ENCODE measurements at places on chromosomes 12 and 14.

DNA sequence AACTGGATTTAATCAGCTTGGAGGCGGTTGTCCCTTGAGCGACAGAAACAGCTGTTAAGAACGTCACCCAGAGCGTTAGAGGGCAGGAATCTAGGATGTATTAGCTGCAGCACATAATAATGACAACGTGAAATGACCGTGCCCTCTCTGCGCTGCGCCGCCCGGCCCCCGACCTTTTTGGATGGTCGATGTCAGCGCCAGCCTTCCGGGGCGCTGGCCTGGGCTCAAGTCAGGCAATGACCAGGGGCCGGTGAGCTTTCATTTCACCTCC is 427 bp upstream of the TMEM120B start:
- peak; percentile 62 for DNase-seq

GRCh38 chr14:104139460-104140212 is 1.2 kb downstream of the KIF26A start:
- no peak for DNase-seq

- no peak for DNase-seq
Measured at GRCh38 chr12:103431950-103432349, 63.8 kb downstream of the C12orf42 start.

- no peak for DNase-seq
Measured at GRCh38 chr12:80877721-80878265, 59.9 kb downstream of the LIN7A start.

DNA sequence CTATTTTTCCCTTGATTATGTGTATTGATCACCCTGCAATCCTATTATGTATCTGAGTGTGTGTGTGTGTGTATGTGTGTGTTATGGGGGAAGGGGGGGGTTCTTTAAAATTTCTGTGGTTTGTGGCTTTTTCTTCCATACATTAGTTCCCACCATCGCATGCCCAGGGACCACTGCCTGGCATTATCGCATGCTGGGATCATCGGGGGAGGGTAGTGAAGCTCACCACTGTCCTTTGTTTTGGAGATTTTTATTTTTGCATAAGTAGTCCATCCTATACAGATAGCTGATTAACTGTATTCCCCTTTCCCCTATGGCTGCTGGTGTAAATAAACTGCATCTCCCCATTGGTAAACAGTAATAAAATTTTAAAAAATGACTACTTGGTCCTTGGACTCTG is 3.4 kb downstream of the ATXN7L3B start:
- no peak for DNase-seq

- DNase-seq = peak; percentile 87
Measured at GRCh38 chr14:24430682-24431568, 1.2 kb downstream of the KHNYN start.

- DNase-seq = no peak
Measured at GRCh38 chr12:87812030-87812429, 217.2 kb downstream of the C12orf50 start.

GRCh38 chr14:94081386-94081820 is 293 bp downstream of the IFI27L1 start:
- DNase-seq = no peak

All from NAMALWA (cell line).